ENCODE measurements at places on chromosomes 7 and 10.

DNA sequence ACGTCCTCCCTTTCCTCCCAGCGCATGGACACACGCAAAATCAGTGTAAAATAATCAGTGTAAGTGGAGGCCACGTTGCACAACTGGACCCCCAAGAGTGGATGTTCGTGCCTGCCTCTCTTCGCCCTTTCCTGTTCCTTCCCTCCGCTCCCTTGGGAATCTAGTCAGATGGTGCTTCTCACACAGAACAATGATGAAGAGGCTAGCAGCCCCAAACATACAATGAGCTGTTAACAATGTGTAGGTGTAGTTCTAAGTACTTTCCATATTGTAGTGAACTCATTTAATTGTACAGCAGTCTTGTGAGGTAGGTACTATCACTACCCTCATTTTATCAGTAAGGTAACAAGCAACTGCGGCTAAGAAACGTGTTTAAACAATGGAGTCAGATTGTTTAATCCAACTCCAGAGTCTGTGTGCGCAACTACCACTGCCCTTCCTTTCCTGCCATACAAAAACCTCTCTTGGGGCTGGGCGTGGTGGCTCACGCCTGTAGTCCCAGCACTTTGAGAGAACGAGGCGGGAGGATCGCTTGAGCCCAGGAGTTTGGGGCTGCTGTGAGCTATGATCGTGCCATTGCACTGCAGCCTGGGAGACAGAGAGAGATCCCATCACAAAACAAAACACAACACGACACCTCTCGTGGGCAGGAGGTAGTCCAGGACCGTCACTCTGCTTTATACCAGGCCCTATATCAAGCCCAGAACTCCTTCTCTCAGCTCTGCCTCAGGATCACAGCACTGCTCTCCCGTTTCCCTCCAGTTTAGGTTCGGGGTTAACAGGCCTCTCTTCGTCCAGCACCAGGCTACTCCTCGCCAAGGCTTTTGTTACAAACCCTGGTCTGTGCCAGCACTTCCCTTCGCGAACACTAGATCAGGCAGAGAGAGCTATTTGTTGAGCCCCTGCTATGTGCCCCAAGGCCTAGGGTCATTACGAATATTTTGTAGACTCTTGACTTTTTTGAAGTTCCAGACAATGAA lies 1.1 kb downstream of the FKBP9 start:
- DNase-seq = no peak

- no peak for DNase-seq
These were observed 322.7 kb upstream of the PFKP start for GRCh38 chr10:2744547-2745200.

GRCh38 chr10:317926-318325 lies 182.7 kb downstream of the ZMYND11 start:
- DNase-seq = no peak

GRCh38 chr10:124325998-124326636 lies 92.6 kb downstream of the OAT start:
- no peak for DNase-seq

DNA sequence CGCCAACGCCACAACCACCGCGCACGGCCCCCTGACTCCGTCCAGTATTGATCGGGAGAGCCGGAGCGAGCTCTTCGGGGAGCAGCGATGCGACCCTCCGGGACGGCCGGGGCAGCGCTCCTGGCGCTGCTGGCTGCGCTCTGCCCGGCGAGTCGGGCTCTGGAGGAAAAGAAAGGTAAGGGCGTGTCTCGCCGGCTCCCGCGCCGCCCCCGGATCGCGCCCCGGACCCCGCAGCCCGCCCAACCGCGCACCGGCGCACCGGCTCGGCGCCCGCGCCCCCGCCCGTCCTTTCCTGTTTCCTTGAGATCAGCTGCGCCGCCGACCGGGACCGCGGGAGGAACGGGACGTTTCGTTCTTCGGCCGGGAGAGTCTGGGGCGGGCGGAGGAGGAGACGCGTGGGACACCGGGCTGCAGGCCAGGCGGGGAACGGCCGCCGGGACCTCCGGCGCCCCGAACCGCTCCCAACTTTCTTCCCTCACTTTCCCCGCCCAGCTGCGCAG lies 424 bp downstream of the EGFR start:
- no peak for DNase-seq

- no peak for DNase-seq
These were observed 439.1 kb downstream of the TNS3 start for GRCh38 chr7:47142867-47143175.

DNA sequence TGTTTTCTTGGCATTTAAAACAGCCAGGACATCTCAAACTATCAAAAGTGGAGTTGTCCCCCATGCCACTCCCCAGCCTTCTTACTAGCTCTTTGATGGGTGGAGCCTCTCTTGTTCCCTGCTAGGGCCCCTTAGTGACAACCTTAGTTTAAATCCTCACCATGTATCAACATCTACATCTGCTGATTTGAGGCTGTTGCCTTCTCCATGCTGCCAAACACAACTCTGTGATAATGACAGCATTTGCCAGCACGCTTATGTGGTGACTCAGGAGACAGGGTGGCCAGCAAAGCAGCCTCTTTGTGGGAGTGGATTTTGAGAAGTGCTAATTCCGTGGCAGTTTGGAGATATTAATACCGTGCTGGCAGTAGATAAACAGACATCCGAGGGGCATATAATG lies 145.4 kb downstream of the LRRC4 start:
- no peak for DNase-seq

- no peak for DNase-seq
These were observed 157.2 kb upstream of the TNRC18 start for GRCh38 chr7:5580714-5581395.

GRCh38 chr10:14911801-14912200 lies 33.1 kb downstream of the SUV39H2 start:
- DNase-seq = no peak

DNA sequence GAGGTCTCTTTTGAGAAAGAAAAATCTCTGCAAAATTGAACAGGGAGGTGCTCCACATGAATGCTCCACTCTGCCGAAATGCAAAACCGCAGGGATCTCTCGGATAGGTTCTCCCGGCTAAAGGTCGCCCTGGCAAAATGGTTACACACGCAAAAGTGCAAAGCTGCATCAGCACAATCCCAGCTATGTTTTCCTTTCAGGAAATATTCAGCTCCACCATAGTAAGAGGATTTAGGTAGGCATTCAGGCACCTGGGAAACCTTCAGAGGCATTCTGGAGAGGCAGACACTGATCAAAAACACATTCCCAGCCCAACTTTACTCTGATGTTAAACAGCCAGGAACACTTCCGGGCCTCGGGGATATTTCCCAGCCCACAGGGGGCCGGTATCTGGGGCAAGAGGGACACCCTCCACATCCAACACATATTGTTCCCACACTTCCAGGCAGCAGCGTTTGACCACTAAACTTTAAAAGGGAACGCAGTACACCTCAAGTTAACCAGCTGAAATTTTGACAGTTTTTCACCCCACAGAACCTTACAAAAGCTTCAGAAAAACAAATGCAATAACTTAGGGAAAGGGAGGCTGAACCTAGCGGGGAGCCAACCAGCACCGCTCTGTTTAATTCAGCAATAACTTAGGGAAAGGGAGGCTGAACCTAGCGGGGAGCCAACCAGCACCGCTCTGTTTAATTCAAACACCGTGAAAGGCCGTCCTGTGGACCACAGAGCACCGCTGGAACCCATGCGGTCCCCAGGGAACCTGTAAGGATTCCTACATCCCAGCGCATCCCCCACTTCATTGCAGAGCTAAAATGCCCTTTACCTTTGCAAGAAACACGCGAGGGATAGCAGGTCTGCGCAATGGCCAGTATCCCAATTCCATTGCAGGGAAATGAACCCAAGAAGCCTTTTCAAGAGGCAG lies 45.9 kb downstream of the TNS3 start:
- no peak for DNase-seq

GRCh38 chr10:88964869-88965415 lies 12.4 kb upstream of the ACTA2 start:
- no peak for DNase-seq

DNA sequence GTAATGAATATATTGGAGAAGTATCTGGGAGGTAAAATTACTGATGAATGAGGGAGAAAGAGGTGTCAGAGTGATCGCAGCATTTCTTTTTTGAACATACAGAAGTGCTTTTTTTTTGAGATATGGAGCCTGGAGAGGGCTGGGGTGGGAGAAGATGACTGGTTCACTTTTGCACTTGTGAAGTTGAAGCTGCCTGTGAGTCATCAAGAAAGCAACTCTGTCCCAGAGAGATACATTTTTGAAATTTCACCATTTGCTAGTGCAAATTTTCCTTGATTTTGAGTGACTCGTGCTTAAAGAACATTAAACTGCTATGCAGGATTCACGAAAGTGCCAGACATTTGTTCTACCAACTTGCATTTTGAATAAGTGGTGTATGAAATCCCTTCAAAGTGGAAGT lies 81.8 kb downstream of the ADRA2A start:
- no peak for DNase-seq

GRCh38 chr10:114042895-114043531 lies 653 bp upstream of the ADRB1 start:
- DNase-seq = peak; percentile 3

Measured in stimulated activated CD4-positive, alpha-beta T cell treated with anti-CD3 and anti-CD28 coated beads, Interleukin-1b, Interleukin-23, amount 100 ng/mL, for 4 hours (primary cell).